ENCODE measurements at places on chromosomes 12 and 14.

DNA sequence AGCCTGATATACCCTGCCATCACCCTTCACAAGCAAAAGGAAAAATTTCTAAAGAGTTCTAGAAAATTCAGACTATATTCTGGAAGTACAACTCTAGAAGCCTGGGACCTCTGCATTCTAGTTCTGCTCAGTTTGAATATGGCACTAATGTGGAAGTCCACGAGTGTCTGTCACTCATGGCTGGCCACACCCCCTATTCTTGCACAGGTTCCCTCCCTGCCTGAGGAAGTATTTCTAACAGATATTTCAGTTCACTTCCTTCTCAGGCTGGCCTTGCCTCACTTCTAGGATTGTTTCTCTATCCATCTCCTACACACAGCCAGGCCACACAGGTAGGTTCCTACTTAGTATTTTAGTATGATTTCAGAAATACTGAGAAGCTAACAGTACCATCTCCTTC is 67.4 kb downstream of the PHLDA1 start:
- no peak overlapping the region for H3K4me3 ChIP-seq
- no peak overlapping the region for H3K27ac ChIP-seq
- peaks cover 11% of the 10 kb centered on the region for H3K4me1 ChIP-seq

DNA sequence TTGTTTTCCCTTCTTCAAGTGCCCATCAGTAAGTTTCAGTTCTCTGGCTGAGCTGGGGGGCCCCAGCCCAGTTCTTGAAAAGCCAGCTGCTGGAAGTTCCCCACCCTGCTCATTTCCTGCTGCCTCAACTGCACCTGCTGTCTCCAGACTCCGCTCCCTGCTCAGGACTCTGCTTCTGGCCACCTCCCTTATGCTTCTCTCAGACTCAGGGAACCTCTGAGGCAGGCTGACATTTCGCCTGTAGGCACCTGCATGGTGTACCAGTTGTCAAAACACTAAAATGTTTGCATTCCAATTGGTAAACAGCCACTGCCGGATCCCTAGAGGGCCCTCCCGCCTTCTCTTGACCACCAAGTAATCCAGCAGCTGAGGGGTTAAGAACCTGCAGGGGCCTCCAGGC is 136.5 kb upstream of the VRK1 start:
- no peaks in the 10 kb centered on the region for H3K36me3 ChIP-seq
- no peak for DNase-seq
- no peaks in the 10 kb centered on the region for H3K27me3 ChIP-seq
- H3K27ac ChIP-seq, result no peak overlapping the region
- H3K4me3 ChIP-seq, result no peak overlapping the region
- H3K4me1 ChIP-seq, result no peaks in the 10 kb centered on the region

DNA sequence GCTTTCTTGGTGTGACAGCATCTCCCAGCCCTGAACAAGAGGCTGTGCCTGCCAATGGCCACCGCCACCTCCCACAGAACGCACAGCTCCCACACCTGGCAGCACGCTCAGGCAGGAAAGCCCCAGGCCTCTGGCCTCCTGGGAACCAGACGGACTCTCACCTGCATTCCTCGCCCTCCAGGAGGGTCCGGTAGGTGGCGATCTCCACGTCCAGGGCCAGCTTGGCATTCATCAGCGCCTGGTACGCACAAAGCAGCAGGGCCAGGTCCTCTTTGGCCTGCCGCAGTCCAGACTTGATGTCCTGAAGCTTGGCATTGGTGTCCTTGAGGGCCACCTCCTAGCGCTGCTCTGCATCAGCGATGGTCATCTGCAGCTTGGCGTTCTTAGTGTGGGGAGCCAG is 12.1 kb upstream of the KRT77 start:
- H3K36me3 ChIP-seq, result no peaks in the 10 kb centered on the region
- no peak overlapping the region for H3K4me3 ChIP-seq
- H3K27me3 ChIP-seq, result peaks cover 5% of the 10 kb centered on the region
- no peaks in the 10 kb centered on the region for H3K4me1 ChIP-seq

DNA sequence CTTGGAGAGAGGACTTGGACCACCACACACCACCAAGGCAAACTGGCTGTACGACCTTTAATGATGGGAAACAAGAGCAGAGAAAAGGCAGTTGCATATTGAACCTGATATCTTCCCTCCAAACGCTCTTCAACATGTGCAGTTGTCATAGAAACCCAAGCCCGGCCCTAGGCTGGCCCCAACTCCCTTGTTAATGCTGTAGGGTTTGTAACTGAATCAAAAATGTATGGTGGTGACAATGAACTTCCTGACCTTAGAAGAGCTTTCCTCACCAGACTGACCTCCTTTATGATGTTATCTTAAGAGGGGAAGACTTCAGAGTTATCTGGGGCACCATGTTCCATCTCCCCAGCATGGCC is 12.3 kb downstream of the APOLD1 start:
- no peak overlapping the region for H3K27ac ChIP-seq
- H3K27me3 ChIP-seq, result no peaks in the 10 kb centered on the region
- H3K36me3 ChIP-seq, result no peaks in the 10 kb centered on the region

DNA sequence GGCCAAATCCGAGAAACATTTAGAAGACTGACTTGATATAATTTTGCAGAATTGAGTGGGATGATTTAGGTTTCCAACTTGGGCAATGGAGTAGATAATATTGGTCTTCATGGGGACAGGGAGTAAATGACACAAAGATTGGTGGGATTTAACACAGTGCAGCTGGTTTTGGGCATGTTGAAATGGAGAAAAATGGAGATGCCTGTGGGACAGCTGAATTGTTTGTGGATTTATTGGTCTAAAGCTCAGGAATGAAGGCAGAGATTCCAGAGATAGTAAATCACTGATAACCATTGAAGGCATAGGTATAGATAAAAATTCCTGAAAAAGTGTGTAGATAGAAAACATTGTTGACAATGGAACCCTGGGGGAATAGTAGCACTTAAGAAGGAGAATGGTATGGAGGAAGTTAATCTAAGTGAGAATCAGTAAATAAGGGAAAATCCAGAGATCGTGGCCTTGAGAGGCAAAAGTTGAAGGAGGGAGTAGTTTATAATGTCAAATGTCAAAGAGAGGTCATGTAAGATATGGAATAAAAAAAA is 120.9 kb upstream of the ATP2B1 start:
- H3K36me3 ChIP-seq, result no peaks in the 10 kb centered on the region
- H3K4me1 ChIP-seq, result no peaks in the 10 kb centered on the region
- H3K27ac ChIP-seq, result no peak overlapping the region
- no peaks in the 10 kb centered on the region for H3K27me3 ChIP-seq
- DNase-seq, result no peak

GRCh38 chr12:59833408-59833807 is 237.6 kb downstream of the SLC16A7 start:
- H3K4me1 ChIP-seq, result no peaks in the 10 kb centered on the region
- H3K27me3 ChIP-seq, result no peaks in the 10 kb centered on the region
- H3K27ac ChIP-seq, result no peak overlapping the region
- no peaks in the 10 kb centered on the region for H3K36me3 ChIP-seq
- DNase-seq, result no peak
- no peak overlapping the region for H3K4me3 ChIP-seq

DNA sequence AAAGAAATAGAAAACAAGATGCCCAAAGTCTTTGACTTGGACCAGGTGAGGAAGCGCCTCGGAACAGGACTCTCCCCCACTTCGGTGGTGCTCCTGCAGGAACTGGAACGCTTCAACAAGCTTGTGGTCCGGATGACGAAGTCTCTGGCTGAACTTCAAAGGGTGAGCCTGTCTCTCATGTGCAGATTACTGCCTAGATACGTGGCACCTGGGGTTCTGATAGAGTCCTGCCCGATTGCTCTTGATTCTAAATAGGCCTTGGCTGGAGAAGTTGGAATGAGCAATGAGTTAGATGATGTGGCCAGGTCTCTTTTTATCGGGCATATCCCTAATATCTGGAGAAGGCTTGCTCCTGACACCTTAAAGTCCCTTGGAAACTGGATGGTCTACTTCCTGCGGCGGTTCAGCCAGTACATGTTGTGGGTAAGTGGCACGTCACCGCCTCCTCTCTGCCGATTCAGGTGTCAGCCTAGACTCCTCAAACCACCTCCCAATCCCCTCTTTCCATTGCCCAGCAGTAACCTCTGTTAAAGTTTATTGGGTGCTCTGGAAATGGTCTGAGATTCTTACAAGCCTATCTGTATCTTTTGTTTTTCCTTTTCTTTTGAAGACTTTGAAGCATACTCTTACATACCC is 40.8 kb downstream of the CCDC92 start:
- H3K4me1 ChIP-seq, result no peaks in the 10 kb centered on the region
- H3K27ac ChIP-seq, result no peak overlapping the region
- H3K36me3 ChIP-seq, result peaks cover 11% of the 10 kb centered on the region
- no peak for DNase-seq

GRCh38 chr12:61272441-61272840 is 987.8 kb upstream of the USP15 start:
- H3K4me3 ChIP-seq, result no peak overlapping the region
- H3K4me1 ChIP-seq, result no peaks in the 10 kb centered on the region
- no peaks in the 10 kb centered on the region for H3K36me3 ChIP-seq
- DNase-seq, result no peak
- H3K27ac ChIP-seq, result no peak overlapping the region

DNA sequence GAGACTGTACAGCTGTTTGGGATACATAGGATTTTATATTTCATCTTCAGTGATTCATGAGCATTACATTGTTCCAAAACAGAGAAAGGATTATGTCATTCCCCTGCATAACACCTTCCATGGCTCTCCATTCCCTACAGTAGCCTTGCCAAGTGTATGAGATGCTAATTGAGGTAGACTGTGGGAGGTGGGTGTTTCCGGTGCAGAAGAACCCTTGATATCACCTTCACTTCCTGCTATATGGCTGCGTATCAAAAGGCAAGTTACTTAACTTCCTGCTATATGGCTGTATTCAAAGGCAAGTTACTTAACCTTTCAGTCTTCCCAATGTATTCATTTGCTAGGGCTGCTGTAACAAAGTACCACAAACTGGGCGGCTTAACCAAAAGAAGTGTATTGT is 11.2 kb downstream of the FAR2 start:
- no peak overlapping the region for H3K27ac ChIP-seq
- H3K36me3 ChIP-seq, result no peaks in the 10 kb centered on the region
- H3K4me3 ChIP-seq, result no peak overlapping the region
- peaks cover 2% of the 10 kb centered on the region for H3K4me1 ChIP-seq
- DNase-seq, result no peak
- H3K27me3 ChIP-seq, result no peaks in the 10 kb centered on the region

DNA sequence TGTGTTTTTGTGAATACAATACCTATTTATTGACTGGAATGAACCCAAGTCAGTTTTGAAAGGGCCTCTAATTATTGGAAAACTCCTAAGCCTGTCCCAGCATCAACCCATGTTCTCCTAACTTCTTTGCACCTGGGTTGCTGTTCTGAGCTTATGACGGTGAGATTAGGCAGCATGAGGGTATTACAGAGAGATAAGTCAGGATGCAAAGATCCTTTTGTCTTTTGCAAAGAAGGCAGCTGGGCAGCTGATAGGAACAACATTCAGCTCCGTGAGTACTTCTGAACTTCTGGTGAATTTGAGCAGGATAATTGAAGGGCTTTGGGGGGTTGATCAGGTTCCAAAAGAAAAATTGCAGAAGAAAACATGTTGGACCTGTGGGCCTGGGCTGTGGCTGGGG is at the start of gene PDE6H:
PDE6H (plus strand) TSS at position 227 of the 400 bp plus-strand sequence. CDS start 4,971 bp downstream, outside the sequence.
- no peak for DNase-seq
- no peak within 1 kb of the TSS for H3K27ac ChIP-seq
- no peaks in the 10 kb centered on the region for H3K4me1 ChIP-seq

- no peak overlapping the region for H3K27ac ChIP-seq
- no peaks in the 10 kb centered on the region for H3K4me1 ChIP-seq
- DNase-seq, result no peak
- no peaks in the 10 kb centered on the region for H3K36me3 ChIP-seq
- H3K4me3 ChIP-seq, result no peak overlapping the region
Measured at GRCh38 chr14:29608861-29609260, 318.8 kb downstream of the PRKD1 start.

DNA sequence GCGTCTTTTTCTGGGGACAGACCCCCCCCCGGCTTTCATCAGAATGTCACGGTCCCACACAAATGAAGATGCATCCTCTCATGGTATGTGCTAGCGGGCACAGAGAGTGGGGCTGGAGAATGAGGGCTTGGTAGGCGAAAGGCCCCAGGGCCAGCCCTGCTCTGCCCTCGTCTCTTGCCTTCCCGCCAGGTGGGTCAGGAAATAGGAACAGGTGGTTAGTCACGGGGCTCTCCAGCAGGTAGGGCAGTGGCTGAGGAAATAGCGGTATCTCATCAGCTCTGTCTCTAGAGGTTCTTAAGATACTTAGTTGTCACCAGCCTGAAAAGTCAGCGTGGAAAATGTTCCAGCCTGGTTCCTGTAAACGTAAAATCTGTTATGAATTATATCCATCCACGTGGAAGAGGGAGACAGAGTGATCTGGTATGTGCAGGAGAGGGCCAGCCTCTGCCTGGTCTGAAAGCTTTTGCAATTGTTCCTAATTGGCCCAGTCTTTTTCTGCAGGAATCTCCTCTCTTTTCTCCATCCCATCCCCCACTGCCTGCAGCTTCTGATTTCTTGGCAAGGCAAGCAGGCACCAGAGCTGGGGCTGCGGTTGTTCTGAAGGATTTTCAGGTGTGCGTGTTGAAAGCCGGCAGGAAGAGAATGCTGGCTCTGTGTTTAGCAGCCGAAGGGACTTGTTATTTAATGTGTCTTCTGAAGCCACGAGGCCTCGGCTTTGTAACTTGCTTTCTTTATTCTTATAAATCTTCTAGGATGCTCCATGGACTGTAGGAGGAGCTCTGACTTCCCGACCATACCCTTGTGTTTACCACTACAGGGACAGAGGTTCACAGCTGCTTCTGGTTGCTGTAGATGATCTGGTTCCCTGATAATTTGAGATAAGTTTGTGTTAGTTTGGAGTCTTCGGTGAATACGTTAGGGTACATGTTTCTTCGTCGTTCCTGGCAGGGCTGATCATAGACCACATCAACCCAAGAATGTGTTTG is 131.1 kb downstream of the CACNA1C start:
- peak overlapping the region; percentile 27 for H3K27ac ChIP-seq
- peaks cover 18% of the 10 kb centered on the region for H3K4me1 ChIP-seq
- no peaks in the 10 kb centered on the region for H3K36me3 ChIP-seq
- no peaks in the 10 kb centered on the region for H3K27me3 ChIP-seq
- DNase-seq, result no peak
- H3K4me3 ChIP-seq, result no peak overlapping the region

- H3K27ac ChIP-seq, result peak overlapping the region; percentile 68
- peak overlapping the region; percentile 9 for H3K4me3 ChIP-seq
- DNase-seq, result no peak
- H3K27me3 ChIP-seq, result no peaks in the 10 kb centered on the region
- no peaks in the 10 kb centered on the region for H3K36me3 ChIP-seq
Measured at GRCh38 chr12:122097927-122098756, 19.6 kb downstream of the MLXIP start.

DNA sequence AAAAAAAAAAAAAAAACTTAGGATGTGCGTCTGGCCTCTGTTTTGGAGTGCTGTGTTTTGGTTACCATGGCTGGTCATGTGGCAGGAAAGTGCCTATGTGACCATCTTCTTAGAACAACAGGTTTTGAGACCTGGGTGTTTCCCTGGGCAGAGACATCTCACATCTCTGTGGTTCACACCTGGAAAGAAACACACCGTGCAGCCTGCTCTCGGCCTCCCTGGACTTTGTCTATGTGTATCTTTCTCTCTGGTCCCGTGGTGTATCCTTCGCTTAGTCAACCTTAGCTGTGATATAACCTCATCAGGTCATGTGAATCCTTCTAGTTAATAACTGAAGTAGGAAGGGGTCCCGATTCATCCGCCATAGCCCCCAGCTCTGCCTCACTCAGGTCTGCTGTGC is 22.6 kb downstream of the ACADS start:
- no peaks in the 10 kb centered on the region for H3K4me1 ChIP-seq
- H3K27me3 ChIP-seq, result no peaks in the 10 kb centered on the region
- H3K36me3 ChIP-seq, result no peaks in the 10 kb centered on the region
- no peak overlapping the region for H3K27ac ChIP-seq
- DNase-seq, result no peak

GRCh38 chr12:95532851-95533250 is 18.4 kb downstream of the USP44 start:
- no peak overlapping the region for H3K4me3 ChIP-seq
- H3K27me3 ChIP-seq, result no peaks in the 10 kb centered on the region
- no peaks in the 10 kb centered on the region for H3K36me3 ChIP-seq
- peaks cover 15% of the 10 kb centered on the region for H3K4me1 ChIP-seq
- no peak for DNase-seq
